ENCODE measurements at places on chromosomes 13 and 19. TPM values are rescaled to one million over a fixed set of nuclear protein-coding genes. Genes with fewer than 3 reads are reported as not detected.

Gene C19orf38
- total RNA-seq: not detected

Gene CLIP3
- 4.0 TPM for total RNA-seq

Gene CFAP97D2
- not detected for total RNA-seq

Gene SHISA7
- total RNA-seq: 0.03 TPM

Gene KLF1
- not detected for total RNA-seq

Gene CGB7
- not detected for total RNA-seq

Gene ERICH4
- total RNA-seq: not detected

Gene KLK3
- not detected for total RNA-seq

Gene SMARCA4
- total RNA-seq: 218 TPM

Gene CYP2B6
- total RNA-seq: not detected

Gene C19orf67
- total RNA-seq: not detected

Gene CYSLTR2
- not detected for total RNA-seq

Gene AMH
- 16.8 TPM for total RNA-seq

Gene IGSF23
- not detected for total RNA-seq

Gene C1QTNF9
- total RNA-seq: not detected

Gene ZNF222
- 8.8 TPM for total RNA-seq

Gene ACP7
- not detected for total RNA-seq

Gene SIAH3
- total RNA-seq: not detected

Gene PODNL1
- 0.24 TPM for total RNA-seq

Gene CATSPERD
- not detected for total RNA-seq

Gene LEUTX
- total RNA-seq: not detected

Gene GPR4
- total RNA-seq: 0.04 TPM

Gene KCNJ14
- 2.1 TPM for total RNA-seq

Gene OXGR1
- total RNA-seq: 0.66 TPM

Gene MRPL54
- total RNA-seq: 152 TPM

Gene KISS1R
- total RNA-seq: not detected

Gene FXYD7
- total RNA-seq: 0.26 TPM

Gene DDX49
- total RNA-seq: 251 TPM

Gene TRAPPC2B
- 12.4 TPM for total RNA-seq

All from A375 (cell line).